ENCODE measurements at places on chromosomes 12 and 14.

DNA sequence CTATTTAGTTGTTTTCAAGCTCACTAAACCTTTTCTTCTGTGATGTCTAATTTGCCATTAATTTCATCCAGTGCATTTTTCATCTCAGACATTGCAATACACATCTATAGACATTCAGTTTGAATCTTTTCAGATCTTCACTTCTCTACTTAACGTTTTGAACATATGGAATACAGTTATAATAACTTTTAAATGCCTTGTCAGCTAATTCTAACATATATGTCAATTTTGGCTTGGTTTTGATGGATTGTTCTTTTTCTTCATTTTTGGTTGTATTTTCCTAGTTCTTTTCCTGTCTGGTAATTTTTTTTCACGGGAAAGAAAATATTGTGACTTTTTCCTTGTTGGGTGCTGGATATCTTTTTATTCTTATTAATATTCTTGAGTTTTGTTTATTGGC, 215.3 kb downstream of the ATP23 start:
- DNase-seq = no peak

- DNase-seq = no peak
Observed at GRCh38 chr14:88242446-88242845, 80.6 kb downstream of the KCNK10 start.

GRCh38 chr14:24838945-24839616, 205.1 kb upstream of the GZMB start:
- DNase-seq = no peak

- DNase-seq = no peak
Observed at GRCh38 chr12:56645201-56645716, 525 bp downstream of the ATP5F1B start.

DNA sequence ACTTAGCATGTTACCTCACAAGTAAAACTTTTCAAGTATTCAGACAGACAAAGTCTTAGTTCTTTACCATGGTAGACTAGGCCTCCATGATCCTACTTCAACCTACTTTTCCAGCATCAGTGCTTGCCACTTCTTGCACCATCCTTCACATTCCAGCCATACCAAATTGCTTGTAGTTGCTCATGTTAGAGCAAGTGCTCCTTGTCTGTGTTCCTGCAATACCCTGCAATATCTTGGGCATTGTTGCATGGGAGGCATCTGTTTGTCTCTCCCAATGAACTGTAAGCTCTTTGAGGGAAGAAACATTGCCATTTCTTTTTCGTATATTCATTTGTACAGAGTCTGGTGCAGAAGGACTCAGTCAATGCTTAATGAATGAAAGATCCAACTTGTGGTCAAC, 78.0 kb downstream of the SRGAP1 start:
- no peak for DNase-seq

Measured in SIG-M5 (cell line).